ENCODE measurements at places on chromosomes 3 and 15.
A peak's percentile ranks its signal among the peaks of the same experiment; 100 is the strongest.

DNA sequence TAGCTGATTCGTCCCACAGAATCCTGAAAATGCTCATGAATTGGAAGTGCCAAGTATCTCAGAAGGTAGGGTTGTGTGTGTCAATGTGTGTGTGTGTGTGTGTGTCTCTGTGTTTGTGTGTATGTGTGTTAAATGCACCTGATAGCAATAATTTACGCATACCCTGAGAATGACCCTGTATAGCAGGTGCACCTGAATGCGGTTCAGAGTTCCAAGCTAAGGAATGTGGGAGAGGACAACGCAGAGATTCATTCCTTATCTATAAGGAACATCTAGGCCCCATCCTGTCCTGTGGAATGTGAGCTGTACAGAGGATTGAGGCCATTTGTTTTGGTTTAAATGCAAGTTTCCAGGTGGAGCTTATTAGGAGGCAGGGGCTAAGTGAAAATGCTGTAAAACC, 49.1 kb upstream of the NEDD4 start:
- DNase-seq: no peak

DNA sequence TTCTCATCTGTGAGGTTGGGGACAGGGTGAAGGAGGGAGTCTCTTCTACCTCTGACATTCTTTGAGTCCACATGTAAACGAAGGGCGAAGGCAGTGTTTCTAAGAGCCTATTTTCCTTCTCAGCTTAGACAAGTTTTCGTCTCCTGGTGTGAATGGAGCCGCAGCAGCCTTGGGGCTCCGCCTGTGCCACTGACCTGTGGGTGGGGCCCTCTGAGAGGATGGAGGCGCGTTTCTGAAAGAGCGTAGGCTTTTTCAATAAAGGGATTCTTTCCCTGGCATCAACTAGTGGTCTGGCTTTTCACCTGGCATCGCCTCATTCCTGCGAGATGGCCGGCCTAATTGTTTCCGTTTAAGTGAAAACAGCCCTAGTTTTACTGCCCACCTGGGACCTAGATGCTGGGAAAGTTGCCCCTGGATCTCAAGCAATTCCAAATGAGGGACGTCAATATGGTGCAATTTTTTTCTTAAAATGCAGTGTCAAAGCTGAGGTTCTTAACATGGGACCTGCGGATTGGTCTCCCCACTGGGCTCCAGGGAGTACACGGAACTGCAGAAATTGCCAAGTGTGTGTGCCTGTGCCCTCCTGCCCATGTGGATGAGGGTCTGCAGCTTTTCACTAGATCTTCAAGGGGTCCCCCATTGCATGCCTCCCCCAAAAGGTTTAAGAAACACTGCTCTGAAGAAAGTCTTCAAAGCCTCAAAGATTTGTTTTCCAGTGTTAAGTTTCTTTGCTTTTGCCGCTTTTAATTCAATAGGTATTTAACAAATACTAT, 958 bp downstream of the GLDN start:
- DNase-seq: no peak

DNA sequence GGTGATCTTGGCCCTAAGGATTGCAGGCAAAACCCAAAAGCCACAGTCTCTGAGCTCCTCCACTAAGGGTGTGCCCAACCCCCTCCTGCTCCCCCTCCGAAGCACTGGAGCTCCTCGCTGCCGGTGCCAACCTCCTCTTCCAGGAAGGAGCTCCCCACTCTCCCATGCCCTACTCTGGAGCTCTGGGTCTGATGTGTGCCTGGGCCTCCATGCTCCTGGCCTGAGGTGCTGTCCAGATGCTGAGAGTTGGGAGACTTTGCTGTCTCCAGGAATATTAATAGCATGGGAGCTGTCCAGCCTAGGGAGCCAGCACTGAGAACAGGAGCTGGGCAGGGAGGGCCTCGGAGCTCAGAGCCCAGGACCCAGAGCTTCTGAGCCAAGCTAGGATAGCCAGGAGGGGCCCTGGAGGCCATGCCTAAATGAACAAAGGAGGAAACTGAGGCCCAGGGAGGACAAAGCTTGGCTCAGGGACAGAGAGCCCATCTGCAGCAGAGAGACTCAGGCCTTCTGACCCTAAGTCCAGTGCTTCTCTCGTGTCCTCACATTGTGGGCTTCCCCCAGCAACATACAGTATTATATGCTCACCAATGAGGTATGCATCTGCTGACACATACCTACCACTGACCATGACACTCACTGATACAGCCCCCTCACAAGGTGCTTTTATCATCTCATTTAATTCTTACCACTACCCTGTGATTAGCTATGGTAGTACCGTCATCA, 36.9 kb upstream of the HERC1 start:
- peak; percentile 79 for DNase-seq

- DNase-seq: no peak
Measured at GRCh38 chr3:194275721-194276120, 75.4 kb downstream of the CPN2 start.

DNA sequence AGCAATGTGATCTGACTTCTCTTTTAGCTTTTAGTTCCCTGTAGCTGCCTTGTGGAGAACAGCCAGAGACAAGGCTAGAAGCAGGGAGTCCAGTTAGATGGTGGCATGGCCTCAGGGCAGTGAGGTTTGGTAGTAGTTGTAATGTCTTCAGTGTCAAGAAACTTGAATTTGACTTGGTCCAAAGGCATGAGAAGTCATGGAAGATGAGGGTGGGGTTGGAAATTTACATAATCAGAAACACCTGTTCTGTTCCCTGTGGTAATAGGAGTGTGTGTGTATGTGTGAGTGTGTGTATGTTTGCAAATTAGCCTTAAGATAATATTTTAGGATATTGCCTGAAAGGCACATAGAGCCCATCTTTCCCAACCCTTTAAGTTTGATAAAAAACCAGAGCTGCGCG, 55.2 kb upstream of the GCNT3 start:
- no peak for DNase-seq

Data from stromal cell of bone marrow (primary cell).